Esophagus squamous epithelium (tissue), 5 donors: ENCODE measurements at places on chromosomes 16 and 17.

- DNase-seq, result no peak
Observed at GRCh38 chr17:17132746-17133145, 73.4 kb downstream of the PLD6 start.

GRCh38 chr16:19307587-19308241 is 22.2 kb downstream of the CLEC19A start:
- no peak for DNase-seq

- no peak for DNase-seq
Observed at GRCh38 chr17:81509972-81510784, 2.4 kb downstream of the ACTG1 start.

GRCh38 chr16:19513377-19514053 is 8.4 kb downstream of the GDE1 start:
- DNase-seq, result no peak

DNA sequence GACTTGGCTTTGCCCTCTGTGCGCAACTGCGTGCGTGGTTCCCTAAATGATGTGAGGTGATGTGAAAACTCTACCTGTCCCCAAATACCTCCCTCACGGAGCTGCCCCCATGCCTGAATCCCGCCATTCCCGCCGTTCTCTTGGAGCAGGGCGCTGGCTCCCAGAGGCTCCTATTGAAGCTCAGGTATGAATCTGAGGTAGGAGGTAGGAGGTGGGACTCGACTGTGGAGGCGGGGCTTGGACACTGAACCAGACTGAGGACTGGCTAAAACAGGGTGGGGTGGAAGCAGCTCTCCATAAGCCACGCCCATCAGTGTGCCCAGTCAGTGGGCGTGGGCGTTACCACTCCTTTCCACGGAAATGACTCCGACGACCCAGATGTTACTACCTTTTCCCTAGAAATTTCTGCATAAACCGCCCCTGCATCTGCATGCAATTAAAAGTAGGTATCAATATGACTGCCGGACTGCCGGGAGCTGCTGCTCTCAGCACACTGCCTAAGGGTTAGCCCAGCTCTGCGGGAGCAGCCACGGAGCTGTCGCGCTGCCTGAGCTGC is 41.0 kb downstream of the FOXL1 start:
- no peak for DNase-seq

DNA sequence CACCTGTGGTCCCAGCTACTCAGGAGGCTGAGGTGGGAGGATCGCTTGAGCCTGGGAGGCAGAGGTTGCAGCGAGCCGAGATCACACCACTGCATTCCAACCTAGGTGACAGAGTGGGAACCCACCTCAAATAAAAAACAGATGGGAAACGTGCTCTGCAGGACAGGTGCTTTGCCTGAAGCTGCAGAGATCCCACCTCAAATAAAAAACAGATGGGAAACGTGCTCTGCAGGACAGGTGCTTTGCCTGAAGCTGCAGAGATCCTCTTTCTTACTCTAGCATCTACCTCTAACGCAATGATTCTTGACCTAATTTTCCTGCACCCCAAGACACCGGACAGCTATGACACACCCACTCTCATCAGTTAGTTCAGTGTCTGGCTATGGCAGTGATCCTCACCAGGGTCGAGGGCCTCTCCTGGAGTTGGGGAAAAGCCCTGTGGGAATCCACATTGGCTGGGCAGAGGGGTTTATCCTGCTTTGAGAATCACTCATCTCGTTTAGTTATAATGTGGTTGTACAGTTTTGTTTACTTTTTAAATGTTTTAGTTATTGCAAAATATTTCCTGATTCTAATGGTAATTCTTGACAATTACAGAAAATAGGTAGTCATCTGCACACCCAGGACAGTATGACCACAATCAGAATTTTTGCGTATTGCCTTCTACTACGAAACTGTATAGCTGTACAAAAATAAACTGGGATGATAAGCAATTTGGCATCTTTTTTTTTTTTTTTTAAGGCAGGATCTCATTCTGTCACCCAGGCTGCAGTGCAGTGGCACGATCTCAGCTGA is 11.4 kb downstream of the VPS53 start:
- no peak for DNase-seq

DNA sequence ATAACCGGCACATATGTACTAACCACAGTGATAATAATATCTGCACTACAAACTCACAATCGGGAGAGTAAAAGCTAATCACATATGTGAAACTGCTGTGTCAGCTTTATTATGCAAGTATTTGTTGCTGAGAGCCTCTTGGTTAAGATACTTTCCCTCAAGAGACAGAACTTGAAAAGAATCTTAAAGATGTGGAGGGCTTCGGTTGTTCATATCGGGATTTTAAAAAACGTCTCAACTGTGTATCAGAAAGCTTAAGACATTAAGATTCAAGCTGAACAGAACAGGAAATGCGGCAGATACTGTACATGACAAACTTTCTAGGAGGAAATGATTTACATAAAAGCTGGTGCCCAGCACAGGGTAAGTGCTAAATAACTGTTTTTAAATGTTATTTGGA is 27.5 kb upstream of the HLF start:
- DNase-seq, result no peak

- no peak for DNase-seq
Observed at GRCh38 chr16:86953631-86954391, 363.4 kb downstream of the C16orf95 start.

GRCh38 chr17:13387952-13388351 is 213.8 kb downstream of the HS3ST3A1 start:
- no peak for DNase-seq

GRCh38 chr16:21116148-21116693 is 34.4 kb downstream of the DNAH3 start:
- no peak for DNase-seq

GRCh38 chr16:55389426-55390073 is 65.5 kb downstream of the IRX6 start:
- no peak for DNase-seq

DNA sequence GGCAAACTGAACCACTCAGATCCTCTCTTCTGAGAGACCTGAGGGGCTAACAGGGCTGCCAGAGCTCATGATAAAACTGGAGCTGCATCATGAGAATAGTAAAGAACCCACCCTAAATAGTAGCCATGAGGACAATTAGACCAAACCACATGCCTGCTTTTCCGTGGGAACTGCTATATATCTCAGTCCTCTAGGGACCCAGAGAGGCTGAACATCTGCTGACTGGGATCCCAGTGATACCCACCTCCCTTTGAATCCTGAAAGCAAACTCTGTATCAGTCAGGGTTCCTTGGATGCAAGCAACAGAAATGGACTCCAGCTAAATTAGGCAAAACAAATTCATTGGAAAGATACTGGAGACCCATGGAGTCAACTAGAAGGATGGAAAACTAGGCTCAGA is 6.5 kb downstream of the MT1X start:
- DNase-seq, result no peak

GRCh38 chr17:78779850-78780249 is 2.2 kb downstream of the CYTH1 start:
- no peak for DNase-seq

- DNase-seq, result no peak
Observed at GRCh38 chr17:68435876-68436842, 21.1 kb downstream of the WIPI1 start.

DNA sequence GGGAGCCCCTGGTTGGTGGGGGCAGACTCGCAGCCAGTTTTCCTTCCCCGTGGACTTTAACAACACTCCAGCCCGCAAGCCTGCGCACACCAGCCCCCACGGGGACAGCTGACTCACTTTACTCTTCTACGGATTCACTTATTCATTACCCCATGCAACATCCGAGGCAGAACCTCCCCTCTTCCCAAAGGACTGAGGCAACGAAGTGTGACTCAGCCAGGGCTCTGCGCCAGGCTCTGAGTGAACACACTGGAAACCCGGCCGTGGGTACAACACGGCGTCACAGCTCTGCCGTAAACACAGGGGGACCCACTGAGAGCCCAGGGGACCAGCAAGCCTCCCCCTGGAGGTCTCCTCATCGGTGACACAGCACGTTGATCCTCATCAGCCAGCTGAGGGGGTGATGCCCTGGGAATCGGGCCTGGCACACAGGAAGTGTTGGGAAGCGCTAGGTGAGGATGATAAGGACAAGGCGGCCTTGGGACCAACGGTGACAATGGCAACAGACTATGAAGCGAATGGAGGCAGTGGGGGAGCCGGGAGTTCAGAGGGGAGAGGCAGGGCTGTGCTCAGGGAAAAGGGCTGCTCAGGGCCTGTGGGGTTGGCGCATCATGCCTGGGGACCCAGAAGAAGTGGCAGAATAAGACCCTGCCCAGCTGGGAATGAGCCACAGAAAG is 14.6 kb downstream of the COTL1 start:
- no peak for DNase-seq

DNA sequence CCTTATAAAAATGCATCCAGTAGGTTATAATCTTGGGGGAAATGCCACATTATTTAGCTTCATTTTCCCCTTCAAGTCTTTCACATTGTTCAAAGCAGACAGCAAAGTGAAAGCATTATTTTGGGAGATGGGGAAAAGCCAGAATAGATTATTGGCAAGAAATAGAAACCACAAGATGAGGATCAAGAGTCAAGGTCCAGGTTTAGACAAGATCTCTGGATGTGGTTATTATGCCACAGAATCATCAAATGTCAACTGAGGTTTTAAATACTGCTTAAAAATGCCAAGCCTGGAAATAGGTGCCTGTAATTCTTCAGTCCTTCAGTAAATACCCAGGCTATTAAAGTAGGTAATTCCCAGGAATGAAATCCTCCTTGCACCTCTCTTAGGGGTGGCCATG is 65.1 kb upstream of the ALOX12 start:
- DNase-seq, result no peak

DNA sequence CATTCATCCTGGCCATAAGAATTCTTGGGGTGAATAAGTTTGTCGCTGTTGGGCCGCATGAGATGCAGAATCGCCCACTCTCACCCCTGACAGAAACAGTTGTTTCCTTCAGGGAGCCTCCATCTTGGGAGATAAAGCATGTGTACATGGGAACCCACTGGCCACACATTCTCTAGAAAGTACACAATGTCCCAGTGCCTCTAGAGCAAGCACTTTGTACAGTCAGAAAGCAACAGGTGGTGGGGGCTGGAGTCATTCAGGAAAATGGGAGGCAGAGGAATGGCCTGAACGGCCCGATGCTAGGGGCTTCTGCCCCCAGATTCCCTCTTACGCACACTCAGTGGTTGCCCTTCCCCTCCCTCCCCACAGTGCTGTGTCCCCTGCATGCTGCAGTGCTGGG is 16.1 kb downstream of the ACE start:
- DNase-seq, result no peak

DNA sequence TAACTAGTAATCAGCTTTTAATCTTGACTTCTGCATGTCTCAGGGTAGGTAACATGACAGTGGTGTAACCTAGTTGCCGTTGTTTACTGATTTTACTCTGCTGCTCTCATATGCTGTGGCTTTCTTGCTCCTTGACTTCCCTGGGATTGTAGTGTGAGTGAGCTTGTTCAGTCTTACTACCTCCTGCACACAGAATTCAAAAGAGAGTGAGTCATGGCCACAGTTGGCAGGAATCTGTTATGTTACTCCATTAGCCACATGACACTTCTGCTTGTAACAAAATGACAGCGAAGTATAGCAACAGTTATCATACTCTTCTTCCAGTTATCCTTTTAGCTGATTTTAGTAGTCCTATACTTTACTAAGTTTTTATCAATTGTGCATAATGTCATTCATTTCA is 18.8 kb downstream of the TNRC6A start:
- DNase-seq, result no peak

GRCh38 chr17:80805032-80805751 is 186.4 kb upstream of the CHMP6 start:
- no peak for DNase-seq

GRCh38 chr16:47970291-47970931 is 185.4 kb downstream of the ABCC12 start:
- DNase-seq, result no peak

DNA sequence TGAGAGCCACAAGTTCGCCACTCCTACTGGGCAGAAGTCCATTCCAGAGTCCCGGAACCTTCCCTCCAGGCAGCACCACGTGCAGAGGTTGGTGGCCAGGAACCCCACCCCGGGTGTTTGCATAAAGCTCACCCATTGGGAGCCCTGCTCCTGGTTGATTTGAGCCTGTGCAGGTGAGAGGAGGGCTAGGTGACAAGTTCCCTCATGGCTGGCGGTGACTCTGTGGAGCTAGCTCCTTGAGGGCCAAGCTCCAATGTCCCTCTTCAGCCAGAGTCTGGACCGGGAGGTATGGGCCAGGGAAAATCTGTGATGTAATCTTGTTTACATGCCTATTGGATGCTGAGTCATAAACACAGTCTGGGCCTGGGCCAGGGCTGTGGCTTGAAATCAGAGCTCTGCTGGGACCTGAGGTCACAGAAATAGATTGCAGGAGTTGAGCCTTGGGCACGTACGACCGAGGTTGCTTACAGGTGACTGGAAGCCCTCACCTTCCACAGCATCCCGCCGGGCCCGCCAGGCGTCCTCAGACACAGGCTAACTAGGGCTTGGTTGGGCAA is 118.9 kb downstream of the AATF start:
- DNase-seq, result no peak

GRCh38 chr17:40540448-40540847 is 24.8 kb downstream of the CCR7 start:
- DNase-seq, result no peak

DNA sequence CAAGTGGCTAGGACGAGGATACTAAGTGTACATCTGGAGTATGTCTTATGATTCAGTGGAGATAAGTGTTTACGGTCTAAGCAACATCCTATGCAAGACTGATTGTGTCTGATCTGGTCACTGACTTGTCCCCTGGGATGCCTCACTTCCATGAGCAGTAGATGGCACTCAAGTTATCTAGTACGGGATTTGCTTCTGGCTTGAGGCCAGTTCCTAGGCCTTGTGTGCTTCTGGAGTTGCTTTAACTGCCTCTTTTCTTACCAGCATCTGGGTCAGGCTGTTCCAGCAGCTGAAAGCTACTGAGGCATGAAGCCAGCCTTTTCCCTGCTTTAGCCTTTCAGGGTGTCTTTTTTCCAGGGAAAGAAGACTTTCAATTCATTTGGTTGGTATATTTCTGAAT is 23.0 kb downstream of the SUPT6H start:
- no peak for DNase-seq

- DNase-seq, result no peak
Observed at GRCh38 chr17:80516171-80516932, 28.3 kb upstream of the RPTOR start.

GRCh38 chr17:74528491-74529199 is 2.6 kb downstream of the CD300LB start:
- no peak for DNase-seq

GRCh38 chr16:13005721-13006247 is 104.4 kb downstream of the SHISA9 start:
- DNase-seq, result no peak

GRCh38 chr17:81228420-81228819 is 5.7 kb upstream of the CEP131 start:
- DNase-seq, result no peak

GRCh38 chr17:50889528-50890118 is 23.5 kb upstream of the TOB1 start:
- no peak for DNase-seq

GRCh38 chr17:13086142-13086769 is 68.4 kb upstream of the ELAC2 start:
- DNase-seq, result no peak

GRCh38 chr17:12620200-12620720 is 45.4 kb upstream of the MYOCD start:
- no peak for DNase-seq

- no peak for DNase-seq
Observed at GRCh38 chr16:65377195-65377594, 255.3 kb upstream of the CDH11 start.

- DNase-seq, result no peak
Observed at GRCh38 chr17:19002805-19003542, 1.6 kb downstream of the FAM83G start.
